ENCODE measurements at places on chromosomes 2 and 18.

- DNase-seq = no peak
These were observed 39.6 kb downstream of the EMX1 start for GRCh38 chr2:72956936-72957335.

GRCh38 chr2:109499566-109499965 is 114.2 kb downstream of the SEPTIN10 start:
- DNase-seq = no peak

DNA sequence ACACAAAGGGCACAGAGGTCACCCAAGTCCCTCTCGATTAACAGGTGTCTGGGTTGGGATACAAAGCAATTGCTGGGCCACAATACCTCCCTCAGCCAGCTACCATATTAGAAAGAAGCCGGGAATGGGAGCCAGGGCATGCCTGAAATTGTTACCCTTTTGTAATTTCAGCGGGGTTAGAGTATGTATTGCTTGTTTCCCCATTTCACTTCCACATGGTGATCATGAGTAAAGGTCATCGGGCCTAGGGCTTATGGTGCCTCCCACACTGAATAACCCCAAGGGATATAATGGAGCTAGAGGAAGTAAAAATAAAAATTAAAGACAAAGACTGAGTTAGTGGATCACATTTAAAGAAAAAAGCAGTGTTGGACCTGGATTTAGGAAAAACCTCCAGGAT is 437.2 kb upstream of the KLHL29 start:
- DNase-seq = no peak

- no peak for DNase-seq
These were observed 173.0 kb upstream of the ALKAL2 start for GRCh38 chr2:460861-461260.

DNA sequence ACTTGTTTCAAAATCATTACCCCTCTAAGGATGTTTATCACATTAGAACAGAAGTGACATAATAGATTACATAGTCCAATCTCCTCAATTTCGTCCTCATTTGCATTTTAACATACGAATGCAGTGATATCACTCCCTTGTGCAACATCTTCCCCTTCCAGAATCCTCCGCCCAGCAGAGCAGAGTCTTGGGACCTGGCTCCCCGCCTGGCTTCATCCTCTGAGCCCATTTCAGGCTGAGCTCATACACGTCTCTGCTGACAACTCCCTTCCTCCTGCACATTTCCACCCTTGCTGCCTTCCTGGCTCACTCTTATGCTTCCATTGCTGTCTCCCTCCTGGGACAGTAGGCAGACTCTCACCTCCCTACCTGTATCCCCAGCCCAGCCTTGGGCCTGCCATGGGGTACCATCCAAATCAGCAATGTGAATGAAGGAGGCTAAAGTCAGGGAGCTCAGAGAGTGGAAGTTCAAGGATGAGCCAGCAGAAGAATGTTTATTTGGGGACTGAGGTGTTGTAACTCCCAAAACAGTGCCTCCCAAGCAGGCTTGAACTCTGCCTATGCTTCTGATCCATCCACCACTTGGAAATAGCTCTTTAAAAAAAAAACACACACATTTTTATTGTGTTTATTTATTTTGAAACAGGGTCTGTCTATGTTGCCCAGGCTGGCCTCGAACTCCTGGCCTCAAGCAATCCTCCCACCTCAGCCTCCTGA is 165.2 kb downstream of the TMEM200C start:
- DNase-seq = no peak

DNA sequence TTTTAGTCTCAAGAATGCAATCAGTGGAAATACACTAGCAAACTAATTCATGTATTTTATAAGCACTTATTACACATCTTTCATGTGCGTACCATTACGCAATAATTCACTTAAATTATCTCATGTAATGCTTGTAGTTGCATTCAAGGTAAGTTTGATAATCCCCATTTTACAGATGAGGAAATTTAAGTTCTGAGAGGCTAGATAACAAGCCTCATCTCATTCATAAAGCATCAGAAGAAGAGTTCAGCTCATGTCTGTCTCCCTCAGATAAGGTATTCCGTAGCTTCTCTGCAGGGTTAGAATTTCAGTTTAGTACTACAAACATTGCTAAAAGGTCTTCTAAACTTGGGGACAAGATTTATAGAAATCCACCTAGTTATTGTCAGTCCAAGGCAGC is 47.8 kb downstream of the HNMT start:
- DNase-seq = no peak

DNA sequence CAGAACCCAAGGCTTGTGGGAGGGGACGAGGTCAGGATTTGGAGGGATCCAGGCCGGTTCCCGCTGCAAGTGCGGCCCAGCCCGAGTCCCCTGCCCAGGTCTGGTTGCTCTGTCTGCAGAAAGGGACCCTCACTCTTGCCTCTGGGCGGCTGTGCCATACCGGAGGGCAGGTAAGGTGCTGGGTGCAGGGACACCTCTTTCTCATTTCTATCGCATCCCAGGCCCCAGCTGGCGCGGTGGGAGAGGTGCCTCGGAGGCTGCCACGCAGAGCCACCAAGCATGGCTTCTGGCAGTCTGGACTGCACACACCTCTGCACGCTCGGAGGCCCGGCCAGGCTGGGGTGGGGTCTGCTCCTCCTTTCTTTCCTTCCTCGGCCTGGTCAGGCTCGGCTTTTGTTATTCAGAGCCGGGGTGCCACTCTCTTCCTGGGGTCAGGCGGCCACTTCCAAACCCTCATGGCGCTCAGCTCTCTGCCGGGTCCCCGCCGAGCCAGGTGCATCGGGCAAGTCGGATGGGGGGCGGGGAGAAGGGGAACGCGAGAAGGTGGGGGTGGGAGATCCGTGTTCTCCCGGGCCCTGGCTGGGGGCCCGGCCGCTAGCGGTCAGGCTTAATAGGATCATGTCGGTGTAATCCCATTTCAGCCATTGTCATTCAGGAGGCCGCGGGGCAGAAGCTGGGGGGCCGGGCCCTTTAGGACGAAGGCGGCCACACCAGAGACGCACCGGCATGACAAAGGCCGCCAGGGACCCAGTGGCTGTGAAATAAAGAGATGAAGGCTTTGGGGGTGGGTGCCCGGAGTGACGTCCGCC is 9.0 kb downstream of the GBX2 start:
- no peak for DNase-seq

DNA sequence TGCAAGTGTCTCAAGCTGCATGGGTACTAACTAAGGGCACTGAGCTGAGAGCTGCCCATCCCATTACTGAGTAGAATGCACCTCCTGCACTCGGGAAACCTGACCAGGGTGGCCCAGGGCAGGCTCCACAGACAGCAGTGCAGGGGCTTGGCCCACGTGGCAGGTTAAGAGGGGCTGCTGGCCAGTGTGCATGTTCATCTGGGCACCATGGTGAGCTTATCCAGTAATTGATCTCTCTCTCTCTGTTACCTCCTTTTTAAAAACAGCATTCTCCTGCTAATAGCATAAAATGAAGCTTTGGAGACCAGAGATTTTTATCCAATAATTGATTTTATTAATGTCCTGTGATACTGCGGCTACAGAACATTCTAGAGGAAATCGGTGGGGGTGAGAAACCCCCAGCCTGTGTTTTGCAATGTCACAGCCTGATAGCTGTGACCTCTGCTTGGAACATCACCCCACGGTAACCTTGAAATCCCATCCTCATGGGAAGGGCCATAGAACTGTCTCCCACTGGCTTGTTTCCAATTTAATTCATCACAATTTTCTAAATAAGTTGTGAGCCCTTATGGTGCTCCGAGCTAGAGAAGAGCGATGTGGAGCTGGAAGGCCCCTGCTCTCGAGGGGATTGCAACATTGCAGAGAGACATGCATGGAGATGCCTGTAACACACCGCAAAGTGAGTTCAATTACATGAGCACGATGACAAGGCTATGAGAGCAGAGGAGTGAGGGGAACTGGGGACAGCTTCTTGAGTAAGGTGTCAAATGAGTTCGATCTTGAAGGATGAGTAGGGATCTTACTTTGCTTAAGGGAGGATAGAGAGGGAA is 143.8 kb downstream of the GALNT14 start:
- DNase-seq = no peak

DNA sequence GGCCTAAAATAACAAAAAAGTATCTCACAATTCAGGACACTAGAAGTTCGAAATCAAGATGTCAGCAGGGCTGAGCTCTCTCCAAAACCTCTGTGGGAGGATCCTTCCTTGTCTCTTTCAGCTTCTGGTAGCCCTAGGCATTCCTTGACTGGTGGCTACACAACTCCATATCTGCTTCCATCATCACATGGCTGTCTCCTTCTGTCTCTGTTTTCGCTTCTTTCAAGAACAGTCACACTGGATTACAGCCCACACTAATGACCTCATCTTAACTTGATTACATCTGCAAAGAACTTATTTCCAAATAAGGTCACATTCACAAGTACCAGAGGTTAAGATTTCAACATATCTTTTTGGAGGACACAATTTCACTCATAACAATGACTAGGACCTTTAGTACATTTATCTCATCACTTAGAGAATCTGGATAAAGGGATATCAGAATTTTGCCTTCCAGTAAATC is 275.2 kb downstream of the IRS1 start:
- DNase-seq = no peak

DNA sequence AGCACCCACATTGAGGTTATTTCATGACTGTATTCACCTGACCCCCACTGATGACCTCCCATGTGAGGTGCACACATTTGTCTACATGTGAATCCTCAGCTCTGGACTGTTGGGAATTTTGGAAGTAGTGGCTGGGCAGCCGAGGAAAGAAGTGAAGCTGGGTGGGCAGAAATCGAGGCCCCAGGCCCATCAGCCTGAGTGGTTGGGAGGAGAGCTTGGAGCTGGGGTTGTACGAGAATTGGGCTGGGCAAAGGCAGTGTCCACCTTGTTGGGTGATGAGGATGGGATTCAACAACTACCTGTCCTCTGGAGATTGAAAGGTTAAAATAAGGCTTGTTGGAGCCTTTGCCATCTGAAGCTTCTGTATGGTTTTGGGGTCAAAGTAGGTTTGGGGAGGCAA is 35.8 kb downstream of the AGAP1 start:
- no peak for DNase-seq
